ENCODE measurements at places on chromosomes 13 and 19. TPM values are rescaled to one million over a fixed set of nuclear protein-coding genes. Genes with fewer than 3 reads are reported as not detected.

Gene LIN7B
- 12.0 TPM for total RNA-seq

Gene CLIP3
- total RNA-seq = 0.13 TPM

Gene CYP2B6
- 2.5 TPM for total RNA-seq

Gene OR10H3
- not detected for total RNA-seq

Gene PRR12
- 15.0 TPM for total RNA-seq

Gene CACNG8
- total RNA-seq = 0.10 TPM

Gene CYP4F11
- total RNA-seq = 0.58 TPM

Gene TMEM59L
- total RNA-seq = not detected

Gene SHISA2
- not detected for total RNA-seq

Gene PRX
- total RNA-seq = 1.3 TPM

Gene SPHK2
- total RNA-seq = 115 TPM

Gene ELAVL3
- not detected for total RNA-seq

Gene SLAIN1
- not detected for total RNA-seq

Gene NALCN
- not detected for total RNA-seq

Gene OR4F17
- total RNA-seq = not detected

Gene JUNB
- total RNA-seq = 620 TPM

Gene CRX
- total RNA-seq = not detected

Gene IRGC
- total RNA-seq = 0.08 TPM

Gene BST2
- 134 TPM for total RNA-seq

Gene ALKBH6
- total RNA-seq = 124 TPM

Gene CEACAM8
- not detected for total RNA-seq

Gene MAP3K10
- 9.7 TPM for total RNA-seq

Gene SIGLEC12
- not detected for total RNA-seq

Gene METTL21C
- total RNA-seq = not detected

Gene KLK5
- total RNA-seq = 0.08 TPM

Gene URAD
- not detected for total RNA-seq

Gene ZNF98
- total RNA-seq = not detected

Gene KLK10
- total RNA-seq = 171 TPM

Gene SCN1B
- total RNA-seq = 0.73 TPM

Gene CD209
- total RNA-seq = not detected

Gene FPR2
- not detected for total RNA-seq

Gene NANOS3
- not detected for total RNA-seq

Gene KLF5
- total RNA-seq = 129 TPM

Gene SERTM1
- not detected for total RNA-seq

Measured in HT-29 (cell line).